ENCODE measurements at places on chromosomes 16 and 17.
A peak's percentile ranks its signal among the peaks of the same experiment; 100 is the strongest.

- DNase-seq: no peak
Measured at GRCh38 chr16:12321311-12321842, 344.8 kb downstream of the SNX29 start.

DNA sequence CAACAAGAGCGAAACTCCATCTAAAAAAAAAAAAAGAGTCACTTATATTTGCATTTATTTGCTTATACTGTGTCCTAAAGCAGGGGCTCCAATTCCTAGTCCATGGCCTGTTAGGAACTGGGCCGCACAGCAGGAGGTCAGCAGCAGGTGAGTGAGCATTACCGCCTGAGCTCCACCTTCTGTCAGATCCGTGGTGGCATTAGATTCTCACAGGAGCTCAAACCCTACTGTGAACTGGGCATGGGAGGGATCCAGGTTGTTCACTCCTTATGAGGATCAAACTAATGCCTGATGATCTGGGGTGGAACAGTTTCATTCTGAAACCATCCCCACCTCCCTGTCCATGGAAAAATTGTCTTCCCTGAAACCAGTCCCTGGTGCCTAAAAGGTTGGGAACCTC lies 24.9 kb downstream of the ITGB3 start:
- DNase-seq: no peak

GRCh38 chr17:27651411-27652345 lies 20.7 kb downstream of the LGALS9 start:
- DNase-seq: peak; percentile 51

DNA sequence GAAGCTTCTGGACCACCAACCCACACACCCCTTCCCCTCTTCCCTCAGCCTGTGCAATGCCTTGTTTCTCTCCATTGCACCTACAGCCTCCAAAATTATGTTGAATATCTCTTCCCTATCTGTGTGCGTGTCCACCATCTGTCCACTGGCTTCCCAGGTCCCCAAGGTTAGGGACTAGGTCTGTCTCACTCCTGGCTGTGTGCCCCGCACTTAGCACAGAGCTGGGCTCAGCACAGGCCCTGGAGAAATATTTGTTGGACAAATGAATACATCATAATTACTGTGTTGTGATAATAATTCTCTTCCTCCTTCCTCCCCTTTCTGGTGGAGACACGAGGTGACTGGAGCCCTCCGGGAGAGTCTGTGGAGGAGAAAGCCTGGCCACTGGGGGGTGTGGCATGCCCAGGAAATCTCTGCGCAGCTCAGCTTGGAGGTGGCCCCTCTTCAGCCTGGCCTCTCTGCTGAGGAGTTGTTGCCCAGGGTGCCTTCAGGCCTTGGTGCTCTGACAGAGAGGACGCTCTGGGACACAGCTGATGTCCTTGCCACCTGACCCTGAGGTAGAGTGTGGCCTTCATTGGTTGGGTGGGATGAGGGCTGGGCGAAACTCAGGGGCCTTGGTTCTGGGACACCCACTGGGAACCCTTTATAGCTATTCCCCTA lies 3.3 kb upstream of the BRD7 start:
- DNase-seq: peak; percentile 54

- DNase-seq: no peak
Measured at GRCh38 chr17:51263006-51263405, 2.7 kb downstream of the UTP18 start.

DNA sequence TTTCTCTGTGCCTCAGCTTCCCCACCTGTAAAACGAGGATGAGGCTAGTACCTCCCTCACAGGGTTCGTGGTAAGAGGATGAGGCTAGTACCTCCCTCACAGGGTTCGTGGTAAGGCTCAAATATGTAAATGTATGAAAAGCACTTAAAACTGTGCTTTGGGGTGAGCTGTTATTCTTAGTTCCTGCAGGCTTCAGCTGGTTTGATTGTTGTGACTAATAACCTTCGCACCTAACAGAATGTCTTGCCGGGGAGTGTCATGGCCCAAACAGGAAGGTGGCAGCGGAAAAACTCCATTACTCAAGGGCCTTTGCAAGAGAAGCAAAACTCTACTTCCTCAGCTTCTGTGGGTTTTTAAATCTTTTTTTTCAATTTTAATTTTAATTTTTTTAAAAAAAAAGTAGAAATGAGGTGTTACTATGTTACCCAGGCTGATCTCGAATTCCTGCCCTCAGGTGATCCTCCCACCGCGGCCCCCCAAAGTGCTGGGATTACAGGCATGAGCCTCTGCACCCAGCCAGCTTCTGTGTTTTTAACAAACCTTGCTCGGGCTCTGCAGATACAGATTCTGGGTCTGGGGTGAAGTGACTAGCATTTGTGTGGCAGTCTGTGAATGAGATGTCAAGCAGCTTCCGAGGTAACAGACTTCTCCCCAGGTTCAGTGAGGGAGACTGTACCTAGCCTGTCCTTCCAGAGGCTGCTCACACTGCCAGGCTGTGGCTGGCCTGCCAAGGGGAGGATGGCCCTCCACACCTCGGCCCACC lies 103.0 kb downstream of the RAB11FIP4 start:
- DNase-seq: no peak

- no peak for DNase-seq
Measured at GRCh38 chr16:560701-561412, 663 bp downstream of the PRR35 start.

GRCh38 chr16:89489898-89490438 lies 393 bp downstream of the ANKRD11 start:
- DNase-seq: peak; percentile 18

DNA sequence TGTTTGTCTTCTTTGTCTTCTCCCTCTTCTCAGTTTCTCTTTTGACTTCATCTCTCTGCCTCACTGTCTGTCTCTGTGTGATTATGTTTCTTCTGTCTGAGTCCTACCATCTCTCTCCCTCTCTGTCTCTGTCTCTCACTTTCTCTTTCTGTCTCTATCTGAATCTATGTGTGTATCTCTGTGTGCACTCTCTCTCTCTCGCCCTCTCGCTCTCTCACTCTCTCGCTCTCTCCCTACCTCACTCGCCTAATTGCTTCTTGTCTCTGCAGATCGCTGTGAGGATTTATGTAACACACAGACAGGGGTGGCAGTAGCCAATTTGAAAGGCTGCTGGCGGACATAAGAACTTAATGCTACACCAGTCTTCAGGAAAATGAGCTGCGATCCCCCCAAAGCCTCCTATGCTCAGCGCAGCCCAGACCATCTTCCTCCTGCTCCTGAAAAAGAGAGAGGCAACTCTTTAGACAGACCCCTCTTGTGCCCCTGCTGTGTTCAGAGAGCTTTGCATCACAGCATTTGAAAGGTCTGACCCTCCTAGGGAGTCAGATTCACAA lies 140.9 kb downstream of the CCT6B start:
- DNase-seq: no peak

GRCh38 chr17:4896332-4897197 lies 2.8 kb upstream of the C17orf107 start:
- DNase-seq: no peak

- peak; percentile 65 for DNase-seq
Measured at GRCh38 chr16:29729116-29729521, 16.7 kb downstream of the C16orf54 start.

GRCh38 chr16:54030451-54030850 lies 256.1 kb downstream of the IRX3 start:
- no peak for DNase-seq

DNA sequence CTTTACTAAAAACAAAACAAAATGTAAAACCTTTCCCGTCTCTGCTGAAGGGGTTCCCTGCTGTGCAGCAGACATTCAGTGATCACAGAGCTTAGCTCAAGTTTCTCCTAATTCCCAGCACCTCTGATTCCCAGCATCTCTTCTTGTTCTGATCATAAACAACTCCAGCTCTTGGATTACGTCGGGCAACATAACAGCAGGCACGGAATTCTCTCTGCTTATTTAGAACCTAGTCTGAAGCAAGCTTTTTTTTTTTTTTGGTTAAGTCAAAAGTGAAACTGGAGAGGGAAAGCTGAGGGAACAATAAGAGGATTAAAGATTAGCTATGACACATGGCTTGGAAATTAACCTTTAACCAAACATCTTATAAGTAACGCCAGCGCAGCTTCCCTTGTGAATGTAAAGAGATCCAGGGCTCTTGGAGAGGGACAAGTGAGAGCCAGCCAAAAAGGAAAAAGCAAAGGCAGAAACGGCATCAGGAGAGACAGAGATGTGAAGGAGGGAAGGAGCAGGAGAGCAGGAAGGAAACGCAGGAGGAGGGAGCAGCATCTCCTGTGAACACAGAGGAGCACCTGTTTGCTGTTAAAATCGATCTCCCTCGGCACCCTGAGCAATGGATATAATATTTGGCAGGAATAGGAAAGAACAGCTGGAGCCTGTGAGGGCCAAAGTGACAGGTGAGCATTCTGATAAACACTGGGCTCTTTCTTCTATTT lies at the start of gene BCO1:
Gene BCO1, plus strand, starts transcription at position 394 of the 716 bp plus-strand sequence. Its CDS starts 220 bp downstream, at position 614.
- DNase-seq: peak; percentile 38

DNA sequence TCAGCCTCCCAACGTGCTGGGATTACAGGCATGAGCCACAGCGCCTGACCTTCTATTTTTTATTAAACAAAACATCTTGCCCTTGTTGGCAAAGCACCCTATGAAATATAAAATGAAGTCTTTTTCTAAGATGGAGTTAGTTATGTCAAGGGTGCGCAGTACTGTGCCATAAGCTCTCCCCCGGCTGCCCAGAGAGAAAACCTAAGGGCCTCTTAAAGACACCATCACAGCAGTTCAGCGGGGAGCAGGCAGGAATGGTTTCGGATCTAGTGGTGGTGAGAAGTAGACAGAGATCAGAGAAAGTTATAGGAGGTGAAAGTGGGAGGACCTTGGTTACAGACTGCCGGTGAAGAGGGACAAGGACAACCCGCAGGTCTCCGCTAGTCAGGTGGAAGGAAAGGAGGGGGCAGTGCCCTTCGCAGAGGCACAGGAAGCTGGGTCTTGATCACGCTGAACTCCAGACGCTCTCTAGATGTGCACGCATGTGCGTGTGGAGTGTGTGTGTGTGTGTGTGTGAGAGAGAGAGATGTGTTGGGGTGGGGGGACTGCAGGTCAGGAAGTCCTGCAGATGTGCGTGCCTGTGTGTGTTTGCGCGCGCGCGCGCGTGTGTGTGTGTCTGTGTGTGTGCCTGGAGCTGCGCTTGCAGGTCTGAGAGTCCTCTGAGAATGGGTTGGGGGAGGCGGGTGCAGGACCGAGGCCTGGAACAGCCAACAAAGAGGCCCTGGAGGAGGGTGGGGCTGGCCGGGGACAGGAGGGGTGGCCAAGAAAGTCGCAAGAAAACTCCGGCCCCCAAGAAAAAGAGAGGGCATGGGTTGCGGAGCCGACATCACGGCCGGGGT lies 748 bp upstream of the CMTM3 start:
- peak; percentile 80 for DNase-seq

DNA sequence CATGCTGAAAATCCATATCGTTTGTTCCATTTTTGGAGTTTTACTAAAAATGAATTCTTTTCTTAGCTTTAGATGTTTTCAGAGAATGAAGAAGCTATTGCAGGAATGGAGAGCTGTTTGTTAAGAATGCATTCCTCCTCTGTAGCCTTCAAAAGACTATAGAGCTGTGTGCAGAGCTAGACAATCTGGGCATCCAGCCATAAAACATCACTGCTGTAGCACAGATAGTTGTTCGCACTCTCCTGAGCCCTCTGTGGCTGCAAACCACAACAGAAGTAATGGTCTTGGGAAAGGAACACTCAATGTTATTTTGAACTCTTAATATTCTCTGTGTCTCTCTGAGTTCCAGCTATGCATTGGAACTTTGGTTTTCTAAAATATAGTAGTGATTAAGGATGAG lies 4.9 kb downstream of the TNRC6C start:
- DNase-seq: peak; percentile 74

DNA sequence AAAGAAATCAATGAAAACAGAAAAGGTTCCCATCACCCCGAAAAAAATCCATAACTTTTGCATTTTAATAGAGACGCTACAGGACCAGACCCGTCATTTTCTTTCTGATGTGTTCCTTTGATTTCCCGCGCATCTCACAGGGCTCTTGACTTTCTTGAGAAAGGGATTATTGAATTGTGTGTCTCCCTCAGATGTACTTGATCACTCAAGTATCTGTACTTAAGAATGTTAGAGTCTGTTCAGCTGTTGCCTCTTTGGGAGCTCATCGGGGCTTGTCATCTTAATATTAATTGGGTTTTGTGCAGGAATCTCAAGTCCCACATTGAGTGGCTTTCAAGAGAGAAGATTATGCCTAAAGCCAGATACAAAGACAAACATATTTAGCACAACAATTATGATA lies 606.4 kb upstream of the SALL1 start:
- no peak for DNase-seq
